ENCODE measurements at places on chromosomes 16 and 17. TPM values are rescaled to one million over a fixed set of nuclear protein-coding genes. Genes with fewer than 3 reads are reported as not detected.

GRCh38 chr17:37176723-37177122 lies 199.1 kb upstream of the C17orf78 start:
- DNase-seq: peak; percentile 28

GRCh38 chr17:31492880-31493655 lies 101.6 kb downstream of the RAB11FIP4 start:
- DNase-seq: no peak

DNA sequence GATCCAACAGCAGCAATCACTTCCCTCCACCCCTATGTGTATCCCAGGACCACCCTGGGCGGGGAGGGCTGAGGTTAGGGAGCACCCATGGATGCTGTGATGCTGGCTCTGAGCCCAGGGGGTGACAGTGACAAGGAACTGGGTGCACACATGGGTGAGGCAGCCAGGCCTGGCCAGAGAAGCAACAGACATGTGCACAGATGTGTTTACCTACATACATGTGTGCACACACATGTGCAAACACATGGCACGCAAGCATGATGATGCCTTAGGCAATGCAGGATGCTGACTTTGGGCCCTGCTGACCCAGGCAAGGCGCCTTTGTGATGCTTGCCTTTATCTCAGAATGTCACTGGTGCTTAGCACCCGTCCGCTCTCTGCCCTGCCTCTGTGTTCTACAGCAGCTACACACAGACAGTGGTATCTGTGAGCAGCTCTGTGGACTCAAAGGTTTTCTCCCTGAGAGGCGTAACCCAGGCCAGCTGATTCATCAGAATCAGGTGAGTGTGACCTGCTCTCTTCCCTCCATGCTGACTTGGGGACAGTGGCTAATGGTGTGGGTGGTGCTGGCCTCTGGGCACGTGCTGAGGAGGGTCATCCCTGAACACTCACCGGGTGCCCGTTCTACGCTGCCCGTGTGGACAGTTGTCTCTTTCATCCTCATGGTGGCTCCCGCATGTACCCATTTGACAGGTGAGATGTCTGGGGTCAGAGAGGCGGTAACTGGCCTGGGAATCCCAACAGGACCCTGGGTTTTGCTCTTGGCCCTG lies 38.5 kb upstream of the KSR1 start:
- DNase-seq: no peak

DNA sequence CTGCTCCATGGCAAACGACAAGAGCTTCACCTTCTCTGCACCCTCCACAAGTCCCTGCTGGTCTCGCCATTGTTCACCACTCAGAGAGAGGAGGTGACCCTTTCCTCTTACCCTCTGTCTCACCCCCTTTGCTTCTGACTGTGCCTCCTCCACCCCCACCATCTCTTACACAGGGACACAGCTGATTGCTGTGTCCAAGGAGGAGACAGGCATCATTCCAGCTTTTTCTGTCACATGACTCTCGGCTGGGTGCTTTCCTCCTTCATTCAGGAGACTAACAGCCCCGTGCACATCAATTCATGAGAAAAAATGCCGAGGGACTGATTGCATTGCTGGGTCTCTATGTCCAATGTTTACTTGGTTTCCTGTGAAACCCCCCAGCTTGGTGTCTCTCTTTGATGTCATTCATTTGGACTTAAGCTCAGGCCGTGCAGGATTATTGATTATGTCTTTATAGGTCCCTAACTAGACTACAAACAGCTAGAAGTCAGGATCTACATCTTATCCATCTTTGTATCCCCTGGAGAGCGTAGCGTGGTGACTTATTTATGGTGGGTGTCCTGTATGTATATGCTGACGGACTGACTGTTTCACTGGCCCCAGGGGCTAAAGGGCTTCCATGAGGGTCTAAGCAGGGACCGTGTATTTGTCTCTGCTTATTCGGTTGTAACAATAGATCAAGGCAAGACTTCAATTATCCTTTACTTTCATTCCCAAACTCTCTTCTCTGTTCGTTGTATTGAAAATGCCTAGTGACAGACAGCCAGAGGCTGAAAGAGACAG lies 82.2 kb upstream of the CDH13 start:
- no peak for DNase-seq

- peak; percentile 48 for DNase-seq
Measured at GRCh38 chr17:7885367-7886226, 3.0 kb upstream of the CHD3 start.

DNA sequence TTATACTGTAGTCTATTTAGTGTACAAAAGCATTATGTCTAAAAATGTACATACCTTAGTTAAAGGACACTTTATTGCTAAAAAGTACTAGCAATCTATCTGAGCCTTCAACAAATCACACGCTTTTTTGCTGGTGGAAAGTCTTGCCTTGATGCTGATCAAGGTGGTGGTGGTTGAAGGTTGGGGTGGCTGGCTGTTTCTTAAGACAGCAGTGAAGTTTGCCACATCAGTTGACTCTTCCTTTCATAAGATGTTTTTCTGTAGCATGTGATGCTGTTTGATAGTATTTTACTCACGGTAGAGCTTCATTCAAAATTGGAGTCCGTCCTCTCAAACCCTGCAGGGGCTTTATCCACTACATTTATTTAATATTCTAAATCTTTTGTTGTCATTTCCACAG lies 8.6 kb downstream of the ADGRG5 start:
- no peak for DNase-seq

GRCh38 chr16:813204-813915 lies 12.8 kb upstream of the GNG13 start:
- DNase-seq: no peak

MYH13 gene
- total RNA-seq: not detected

DPEP2 gene
- total RNA-seq: not detected

CDK3 gene
- total RNA-seq: 1.3 TPM
